ENCODE measurements at places on chromosomes 11 and 22. TPM values are rescaled to one million over a fixed set of nuclear protein-coding genes. Genes with fewer than 3 reads are reported as not detected.

- DNase-seq: no peak
Observed at GRCh38 chr11:132220474-132220873, 850.1 kb downstream of the NTM start.

DNA sequence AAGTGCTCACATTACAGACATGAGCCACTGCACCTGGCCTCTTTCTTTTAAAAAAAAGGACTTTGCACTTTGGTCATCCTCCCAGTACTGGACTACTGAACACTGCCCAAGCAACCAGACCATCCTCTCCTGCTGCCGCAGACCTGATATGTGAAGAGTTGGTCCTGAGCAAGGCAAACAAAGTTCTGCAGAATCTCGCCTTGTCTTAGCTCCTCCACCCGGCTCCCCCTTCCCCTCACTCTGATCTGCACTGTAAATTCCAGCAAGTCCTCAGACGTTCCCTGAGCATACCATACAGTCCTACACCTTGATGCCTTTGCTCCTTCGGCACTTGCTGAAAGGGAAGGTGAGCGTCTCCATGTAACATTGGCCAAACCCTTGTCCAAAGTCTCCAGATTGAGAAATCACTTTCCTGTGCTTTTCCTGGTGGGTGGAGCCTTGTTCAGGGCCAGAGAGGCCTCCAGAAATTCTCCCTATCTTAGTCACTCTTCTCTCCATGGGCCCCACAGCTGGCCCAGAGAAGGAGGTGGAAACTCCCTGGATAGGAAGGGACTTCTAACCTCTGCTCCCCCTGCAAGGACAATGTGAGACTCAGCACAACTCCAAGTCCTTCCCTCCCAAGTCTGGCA, 47.0 kb upstream of the TIMP3 start:
- no peak for DNase-seq

DNA sequence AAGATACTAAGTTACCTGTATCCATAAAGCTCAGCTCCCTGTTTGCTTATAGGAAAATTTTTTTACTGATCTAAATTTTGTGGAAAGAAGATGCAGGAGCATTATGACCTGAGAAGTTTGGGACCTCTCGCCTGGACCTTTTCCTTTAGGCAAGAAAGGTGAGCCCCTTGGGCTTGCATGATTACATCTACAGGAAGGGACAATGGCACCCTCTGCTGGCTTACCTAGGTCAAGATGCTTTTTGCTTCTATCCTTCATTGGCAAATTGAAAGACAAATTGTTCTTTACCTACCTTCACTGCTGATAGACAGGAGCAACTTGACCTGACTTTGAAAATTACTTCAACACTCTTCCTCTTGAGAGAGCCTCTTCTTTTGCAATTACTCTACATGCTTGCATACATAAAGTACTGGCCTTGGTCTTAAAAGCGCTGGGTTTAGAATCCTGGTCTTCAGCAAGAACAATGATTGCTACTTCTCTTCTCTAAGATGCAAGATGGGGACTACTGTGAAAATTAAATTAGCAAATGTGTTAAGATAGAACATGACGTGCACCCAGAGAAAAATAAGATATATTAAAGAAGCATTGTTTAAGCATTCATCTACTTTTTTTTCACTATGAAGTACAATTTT, 147.2 kb downstream of the TRPC6 start:
- no peak for DNase-seq

DNA sequence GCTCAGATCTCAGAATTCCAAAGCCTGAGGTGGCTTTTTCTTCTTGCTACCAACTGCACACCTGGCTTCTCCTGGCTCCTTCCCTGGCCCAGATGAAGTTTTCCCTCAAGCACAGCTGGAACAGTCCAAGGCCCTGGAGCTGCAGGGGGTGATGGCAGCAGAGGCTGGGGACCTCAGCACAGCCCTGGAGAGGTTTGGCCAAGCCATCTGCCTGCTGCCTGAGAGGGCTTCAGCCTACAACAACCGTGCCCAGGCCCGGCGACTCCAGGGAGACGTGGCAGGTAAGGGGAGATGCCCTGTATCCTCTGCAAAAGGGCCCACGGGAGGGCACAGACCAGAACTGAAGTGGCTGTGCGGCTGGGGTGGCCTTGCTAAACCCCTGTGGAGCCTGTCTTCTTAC, 1.2 kb downstream of the TTC36 start:
- DNase-seq: no peak

C22orf31 gene
- not detected for total RNA-seq

- DNase-seq: no peak
Observed at GRCh38 chr11:79439886-79440570, 802 bp downstream of the TENM4 start.

- DNase-seq: no peak
Observed at GRCh38 chr22:43991316-43992020, 32.6 kb upstream of the PARVB start.
